Right atrium auricular region (tissue), 2 donors: ENCODE measurements at places on chromosomes 3 and 15. TPM values are rescaled to one million over a fixed set of nuclear protein-coding genes. Genes with fewer than 3 reads are reported as not detected.
A peak's percentile ranks its signal among the peaks of the same experiment; 100 is the strongest.

Gene GPR149
- not detected for total RNA-seq

Gene VPS13C
- 30.3 TPM for total RNA-seq

Gene NOX5
- total RNA-seq: 0.19 TPM

DNA sequence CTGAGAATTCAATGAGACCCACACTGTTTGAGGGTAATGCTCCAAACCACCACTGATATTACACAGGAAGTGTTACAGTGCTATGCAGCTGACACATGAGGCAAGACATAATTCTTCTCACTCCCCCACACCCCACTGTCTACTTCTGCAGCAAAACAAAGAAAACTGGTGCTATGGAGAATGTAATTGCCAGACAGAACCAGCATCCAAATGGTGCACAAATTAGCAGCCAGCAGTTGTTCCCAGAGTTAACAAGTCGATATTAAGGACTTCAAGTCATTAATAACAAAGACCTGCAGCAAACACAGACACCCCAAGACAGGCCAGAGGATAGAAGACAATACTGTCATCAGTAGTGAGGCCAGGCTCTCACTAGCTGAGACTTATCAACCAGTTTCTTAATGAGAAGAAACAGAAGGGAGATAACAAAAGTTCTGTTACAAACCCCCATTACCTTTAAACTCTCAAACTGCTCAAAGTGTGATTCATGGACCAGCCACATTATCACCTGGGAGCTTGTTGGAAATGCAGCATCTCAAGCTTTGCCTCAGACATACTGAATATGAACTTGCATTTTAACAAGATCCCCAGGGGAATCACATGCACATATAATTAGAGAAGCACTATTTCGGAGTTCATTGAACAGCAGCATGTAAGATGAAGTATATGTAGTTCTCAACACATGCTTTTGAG lies 58.7 kb upstream of the FNDC3B start:
- DNase-seq: no peak

DNA sequence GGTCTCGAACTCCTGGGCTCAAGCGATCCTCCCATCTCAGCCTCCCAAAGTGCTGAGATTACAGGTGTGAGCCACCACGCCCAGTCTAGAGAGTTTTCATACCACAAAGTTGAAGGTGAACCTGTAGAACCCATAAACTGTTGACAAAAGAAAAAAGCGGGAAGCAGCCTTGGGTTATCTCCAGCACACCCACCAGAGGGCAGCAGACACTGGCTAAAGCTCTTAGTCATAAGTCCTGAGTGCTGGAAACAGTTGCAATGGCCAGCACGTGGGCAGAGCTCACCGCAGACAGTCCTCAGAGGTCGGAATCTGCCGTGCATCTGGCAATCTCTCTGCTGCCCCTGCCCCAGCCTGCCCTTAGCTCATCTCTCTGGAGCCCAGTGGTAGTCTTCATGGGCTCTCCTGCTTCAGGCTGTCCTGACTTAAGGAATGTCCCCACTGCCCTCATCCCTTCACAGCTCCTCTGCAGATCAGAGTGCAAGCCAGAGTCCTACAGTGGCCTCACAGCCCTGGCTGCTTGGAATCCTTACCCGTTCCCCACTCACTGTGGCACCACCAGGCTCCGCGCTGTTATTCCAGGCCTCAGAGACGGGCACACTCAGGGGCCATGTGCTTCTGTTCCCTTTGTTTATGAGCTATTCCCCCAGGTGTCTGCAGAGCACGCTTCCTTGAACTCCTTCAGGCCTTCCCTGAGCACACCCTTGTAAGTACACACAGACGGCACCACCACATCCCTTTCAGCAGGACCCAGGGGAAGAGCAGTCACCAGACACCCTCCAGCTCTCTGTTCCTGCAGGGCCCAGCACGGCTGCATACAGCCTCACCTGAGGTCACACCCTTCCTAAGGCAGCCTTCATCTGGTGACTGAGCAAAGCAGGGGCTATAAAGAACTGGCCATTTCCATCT lies 8.8 kb upstream of the ELP6 start:
- DNase-seq: peak; percentile 80

DNA sequence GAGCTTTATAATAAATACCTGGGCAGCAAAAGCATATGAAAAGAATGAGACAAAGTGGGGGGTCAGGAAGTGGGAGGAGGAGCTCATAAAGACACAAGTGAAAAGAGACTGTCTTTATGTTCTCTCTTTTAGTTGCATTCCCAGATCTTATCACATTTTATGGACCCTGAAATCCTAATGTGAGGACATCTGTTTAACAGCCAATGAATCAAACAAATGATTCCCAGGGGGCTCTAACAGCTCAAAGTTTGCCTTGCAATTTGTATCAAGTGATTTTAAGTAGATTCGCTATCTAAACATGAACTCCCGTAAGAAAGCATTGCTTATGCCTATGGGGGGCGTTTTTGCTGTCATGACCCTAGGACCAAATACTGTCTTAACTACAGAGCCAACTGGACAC lies 332.3 kb upstream of the CNTN4 start:
- no peak for DNase-seq

DNA sequence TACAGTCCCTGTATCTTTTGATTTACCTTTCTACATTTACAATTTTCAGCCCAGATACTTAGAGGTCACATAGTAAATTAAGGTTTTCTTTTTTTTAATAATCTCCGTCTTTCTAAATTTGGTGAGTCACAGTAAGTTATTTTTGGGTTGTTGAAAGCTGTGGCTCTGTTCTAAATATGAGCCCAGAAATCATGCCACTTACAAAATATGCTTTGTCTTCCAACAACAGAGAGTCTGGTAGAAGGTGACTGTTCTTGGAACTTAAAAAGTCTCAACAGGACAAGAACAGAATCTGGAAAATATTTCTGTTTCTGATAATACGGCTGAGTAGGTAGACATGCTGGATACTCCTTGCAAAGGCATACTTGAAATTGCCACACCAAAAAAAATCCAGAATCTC lies 16.0 kb downstream of the GOLGA8S start:
- DNase-seq: no peak

GRCh38 chr3:30141178-30141581 lies 465.2 kb upstream of the TGFBR2 start:
- no peak for DNase-seq

- no peak for DNase-seq
Measured at GRCh38 chr3:110344487-110344886, 727.1 kb upstream of the NECTIN3 start.

GRCh38 chr3:123383091-123384053 lies 65.5 kb downstream of the ADCY5 start:
- no peak for DNase-seq

- peak; percentile 63 for DNase-seq
Measured at GRCh38 chr3:168094877-168095610, 680 bp downstream of the GOLIM4 start.
